Omental fat pad (tissue), 4 donors: ENCODE measurements at places on chromosomes 6 and 20. TPM values are rescaled to one million over a fixed set of nuclear protein-coding genes. Genes with fewer than 3 reads are reported as not detected.

DNA sequence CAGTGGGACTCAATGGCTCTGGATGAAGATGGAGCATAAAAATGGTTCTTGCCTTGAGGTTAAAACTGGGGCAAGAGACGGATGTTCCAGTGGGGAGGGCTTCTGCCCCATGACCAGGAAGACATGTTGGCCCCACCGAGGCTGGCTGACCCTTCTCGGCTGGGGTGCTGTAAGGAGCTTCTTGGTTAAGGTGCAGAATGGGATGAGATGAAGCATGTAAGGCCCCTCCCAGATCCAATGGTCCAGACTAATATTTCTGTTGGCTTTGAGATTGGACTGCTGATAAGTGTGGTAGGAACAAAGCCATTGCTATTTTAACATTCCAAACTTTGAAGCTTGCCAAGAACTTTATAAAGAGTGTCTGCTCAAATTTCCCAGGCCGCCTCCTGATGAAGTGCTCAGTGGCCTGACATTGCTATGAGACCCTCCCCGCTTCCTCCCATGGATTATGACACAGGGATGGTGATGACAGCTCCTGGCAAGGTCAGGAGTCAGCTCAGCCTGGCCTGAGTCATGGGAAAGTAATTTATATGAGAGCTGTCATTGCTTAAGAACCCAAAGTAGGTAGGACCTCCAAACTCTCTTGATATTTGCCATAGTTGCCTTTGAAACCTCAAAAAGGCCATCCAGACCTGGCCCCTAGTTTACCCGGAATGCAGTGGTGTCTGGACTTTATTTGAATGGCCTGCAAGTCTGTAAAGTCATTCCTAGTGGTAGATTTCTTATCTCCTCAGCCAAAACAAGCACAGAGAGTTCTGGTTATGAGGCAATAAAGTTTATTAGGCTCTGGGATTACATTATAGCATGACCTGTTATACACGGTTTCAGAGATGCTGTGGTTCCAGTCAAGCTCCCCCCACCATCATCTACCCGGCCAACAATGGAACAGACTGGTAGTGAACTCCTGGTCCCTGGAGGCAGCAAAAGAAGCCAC is 55.2 kb downstream of the TGM2 start:
- no peak for DNase-seq

GRCh38 chr6:127022302-127022701 is 96.2 kb upstream of the RSPO3 start:
- no peak for DNase-seq

The GPX5 gene
- not detected for total RNA-seq

DNA sequence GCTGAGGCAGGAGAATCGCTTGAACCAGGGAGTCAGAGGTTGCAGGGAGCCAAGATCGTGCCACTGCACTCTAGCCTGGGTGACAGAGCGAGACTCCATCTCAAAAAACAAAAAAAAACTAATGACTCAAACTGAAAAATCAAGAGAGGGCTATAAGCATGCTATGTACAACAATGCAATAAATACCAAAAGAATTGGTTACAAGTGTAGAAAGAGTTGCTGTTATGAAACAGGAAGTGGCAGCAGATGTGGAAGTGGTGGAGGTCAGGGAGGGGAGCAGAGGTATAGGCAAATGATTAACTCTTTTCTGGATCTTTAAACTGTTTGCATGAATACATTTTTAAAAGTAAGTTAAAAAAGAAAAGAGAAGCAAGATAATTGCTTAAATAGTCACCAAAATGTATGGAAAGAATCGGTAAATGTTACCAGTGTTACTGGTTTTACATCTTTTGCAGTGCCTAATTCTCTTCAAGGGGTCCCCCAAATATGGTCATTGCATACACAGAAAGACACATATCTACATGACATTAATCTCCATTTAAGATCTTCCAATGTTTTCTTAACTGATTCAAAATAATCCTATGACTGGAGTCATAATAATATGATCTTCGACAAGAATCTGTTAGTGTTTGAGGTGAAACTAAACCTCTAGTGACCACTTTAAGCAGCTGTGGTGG is 15.0 kb downstream of the CALHM6 start:
- DNase-seq, result no peak

- DNase-seq, result no peak
These were observed 293.1 kb downstream of the SOX4 start for GRCh38 chr6:21886542-21887151.

- no peak for DNase-seq
These were observed 65.7 kb upstream of the EEF1A1 start for GRCh38 chr6:73586416-73586974.

DNA sequence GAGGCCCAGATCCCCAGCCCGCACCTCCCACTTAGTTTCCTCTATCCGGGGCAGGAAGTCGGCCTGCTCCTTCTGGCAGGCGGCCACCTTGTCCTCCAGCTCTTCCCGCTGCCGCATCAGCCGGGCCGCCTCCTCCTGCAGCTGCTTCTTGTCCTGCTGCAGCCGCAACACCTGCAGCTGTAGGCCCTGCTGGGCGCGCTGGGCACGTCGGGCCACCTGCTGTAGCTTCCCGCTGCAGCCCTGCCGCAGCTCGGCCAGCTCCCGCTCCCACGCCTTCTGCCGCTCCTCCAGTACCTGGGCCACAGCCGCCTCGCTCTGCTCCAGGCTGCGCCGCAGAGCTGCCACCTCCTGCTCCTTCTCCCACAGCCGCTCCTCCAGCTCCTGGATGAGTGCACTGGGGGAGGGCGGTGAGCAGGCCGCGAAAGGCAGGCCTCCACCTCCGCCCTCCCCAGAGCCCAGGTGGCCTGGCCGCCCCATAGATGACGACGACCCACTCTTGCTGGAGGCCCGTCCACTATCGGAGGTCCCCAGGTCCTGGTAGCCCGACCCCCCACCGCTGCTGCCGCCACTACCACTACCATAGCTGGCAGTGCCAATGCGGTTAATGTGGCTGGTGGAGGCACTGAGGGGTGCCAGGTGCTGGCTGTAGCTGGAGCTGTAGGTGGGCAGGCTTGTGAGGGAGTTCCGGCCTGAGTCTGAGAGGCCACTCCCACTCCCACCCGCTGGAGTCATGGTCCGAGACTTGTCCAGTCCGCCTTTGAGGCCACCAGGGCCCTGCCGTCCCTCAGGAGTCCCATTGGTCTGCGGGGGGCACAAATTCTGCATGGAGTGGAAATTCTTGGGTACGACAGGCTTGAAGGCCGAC is 6.0 kb upstream of the FASTKD5 start:
- no peak for DNase-seq

DNA sequence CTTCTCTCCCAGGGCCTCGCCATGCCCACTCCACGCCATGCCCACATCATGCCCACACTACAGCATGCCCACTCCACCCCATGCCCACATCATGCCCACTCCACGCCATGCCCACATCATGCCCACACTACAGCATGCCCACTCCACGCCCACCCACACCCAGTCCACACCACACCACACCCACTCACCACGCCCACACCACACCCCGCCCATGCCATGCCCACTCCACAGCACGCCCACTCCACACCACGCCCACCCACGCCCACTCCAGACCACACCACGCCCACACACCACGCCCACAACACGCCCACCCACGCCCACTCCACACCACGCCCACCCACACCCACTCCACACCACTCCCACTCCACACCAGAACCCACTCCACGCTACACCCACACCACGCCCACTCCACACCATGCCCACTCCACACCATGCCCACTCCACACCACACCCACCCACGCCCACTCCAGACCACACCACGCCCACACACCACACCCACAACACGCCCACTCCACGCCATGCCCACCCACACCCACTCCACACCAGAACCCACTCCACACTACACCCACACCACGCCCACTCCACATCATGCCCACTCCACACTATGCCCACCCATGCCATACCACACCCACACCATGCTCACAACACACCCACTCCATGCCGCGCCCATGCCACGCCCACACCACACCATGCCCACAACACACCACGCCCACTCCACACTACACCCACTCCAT is 88.6 kb downstream of the ERMARD start:
- no peak for DNase-seq

The HMGCLL1 gene
- total RNA-seq, result 0.82 TPM

GRCh38 chr6:125662296-125662695 is 87.1 kb upstream of the HEY2 start:
- no peak for DNase-seq

DNA sequence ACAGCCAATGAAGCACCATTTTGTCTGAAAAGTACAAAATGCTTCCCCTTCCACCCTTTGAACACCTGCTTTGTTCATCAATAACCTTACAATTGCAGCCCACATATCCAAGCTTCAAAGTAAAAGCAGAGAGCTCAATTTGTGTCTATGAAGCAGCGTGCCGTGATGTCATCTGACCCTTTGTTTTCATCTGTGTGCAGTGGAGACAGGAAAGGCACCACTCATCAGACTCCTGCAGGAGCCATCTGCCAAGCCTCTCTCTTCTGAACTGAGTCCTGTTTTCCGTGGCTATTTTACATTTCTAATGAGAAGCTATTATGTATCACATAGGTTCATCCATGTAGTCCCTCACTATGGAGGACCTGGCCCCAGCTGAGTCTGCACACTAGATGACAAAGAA is 7.5 kb upstream of the LY86 start:
- DNase-seq, result no peak

DNA sequence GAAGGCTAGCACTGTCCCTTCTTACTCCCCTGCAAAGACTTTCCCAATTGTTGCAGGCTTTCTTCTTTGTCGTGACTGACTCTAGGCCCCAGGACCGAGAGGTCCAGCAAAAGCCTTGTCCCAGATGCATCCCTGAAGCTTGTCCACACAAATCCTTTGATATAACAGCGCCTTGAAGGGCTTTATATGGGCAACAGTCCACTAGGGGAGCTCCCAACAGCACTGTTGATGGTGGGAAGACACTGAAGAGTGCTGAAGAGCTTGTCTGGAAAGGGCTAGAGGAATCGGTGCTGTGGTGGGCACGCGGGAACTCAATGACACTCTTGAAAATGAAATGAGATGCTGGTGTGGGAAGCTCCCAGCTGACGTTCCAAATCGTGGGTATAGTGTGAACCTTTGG is 316.1 kb upstream of the CDH4 start:
- no peak for DNase-seq

- DNase-seq, result no peak
These were observed 11.2 kb upstream of the TSBP1 start for GRCh38 chr6:32382757-32383420.

The OR2H2 gene
- not detected for total RNA-seq

DNA sequence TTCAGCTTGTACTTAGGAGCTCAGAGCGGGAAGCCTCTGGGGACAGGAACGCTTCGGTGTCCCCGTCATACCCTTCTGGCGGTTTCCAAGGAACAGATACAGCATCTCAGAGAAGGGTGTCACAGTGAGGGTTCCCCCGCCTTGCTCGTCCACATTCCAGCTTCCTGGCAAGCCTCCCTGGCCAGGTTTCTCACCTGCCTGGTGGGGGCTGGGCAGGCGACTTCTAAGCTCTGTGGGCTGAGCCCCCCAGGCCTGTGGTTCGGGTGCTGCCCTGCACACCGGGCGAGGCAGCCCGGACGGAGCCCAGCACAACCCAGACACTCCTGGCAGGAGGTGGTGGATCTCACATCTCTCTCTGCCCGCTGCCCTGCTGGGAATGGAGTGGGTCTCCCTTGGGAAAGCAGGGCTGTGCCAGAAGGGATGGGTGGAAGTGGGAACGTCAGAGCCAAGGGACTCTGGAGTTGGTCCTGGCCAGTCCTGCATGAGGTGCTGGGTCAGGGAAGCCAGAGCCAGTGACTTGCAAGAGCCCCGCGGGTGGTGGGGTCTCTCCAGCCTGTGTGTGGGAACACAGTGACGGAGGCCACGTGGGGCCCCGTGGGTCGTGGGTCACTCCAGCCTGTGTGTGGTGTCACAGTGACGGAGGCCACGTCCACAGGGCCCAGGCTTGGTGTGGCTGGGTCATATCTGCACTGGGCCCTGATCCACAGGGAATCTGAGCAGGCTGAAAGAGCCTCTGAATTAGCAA is 47.7 kb upstream of the SMOC2 start:
- DNase-seq, result no peak

DNA sequence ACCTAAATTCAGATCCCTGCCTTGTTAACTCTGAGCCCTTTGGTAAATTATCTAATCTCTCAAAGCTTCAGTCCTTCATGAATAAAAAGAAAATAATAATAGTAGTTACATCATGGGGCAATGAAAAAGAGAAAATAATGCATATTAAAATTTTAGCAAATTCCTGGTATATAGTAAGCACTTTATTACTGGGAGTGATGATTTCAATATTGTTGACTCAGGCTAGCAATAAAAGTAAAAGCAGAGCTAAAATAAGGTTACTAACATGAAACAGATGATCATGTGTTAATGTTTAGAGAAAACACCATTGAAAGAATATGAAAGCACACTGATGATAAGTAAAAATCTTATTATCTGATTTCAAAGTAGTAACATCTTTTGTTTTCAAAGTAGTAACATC is 13.6 kb downstream of the GINS1 start:
- no peak for DNase-seq

The MPC1 gene
- total RNA-seq, result 63.5 TPM

DNA sequence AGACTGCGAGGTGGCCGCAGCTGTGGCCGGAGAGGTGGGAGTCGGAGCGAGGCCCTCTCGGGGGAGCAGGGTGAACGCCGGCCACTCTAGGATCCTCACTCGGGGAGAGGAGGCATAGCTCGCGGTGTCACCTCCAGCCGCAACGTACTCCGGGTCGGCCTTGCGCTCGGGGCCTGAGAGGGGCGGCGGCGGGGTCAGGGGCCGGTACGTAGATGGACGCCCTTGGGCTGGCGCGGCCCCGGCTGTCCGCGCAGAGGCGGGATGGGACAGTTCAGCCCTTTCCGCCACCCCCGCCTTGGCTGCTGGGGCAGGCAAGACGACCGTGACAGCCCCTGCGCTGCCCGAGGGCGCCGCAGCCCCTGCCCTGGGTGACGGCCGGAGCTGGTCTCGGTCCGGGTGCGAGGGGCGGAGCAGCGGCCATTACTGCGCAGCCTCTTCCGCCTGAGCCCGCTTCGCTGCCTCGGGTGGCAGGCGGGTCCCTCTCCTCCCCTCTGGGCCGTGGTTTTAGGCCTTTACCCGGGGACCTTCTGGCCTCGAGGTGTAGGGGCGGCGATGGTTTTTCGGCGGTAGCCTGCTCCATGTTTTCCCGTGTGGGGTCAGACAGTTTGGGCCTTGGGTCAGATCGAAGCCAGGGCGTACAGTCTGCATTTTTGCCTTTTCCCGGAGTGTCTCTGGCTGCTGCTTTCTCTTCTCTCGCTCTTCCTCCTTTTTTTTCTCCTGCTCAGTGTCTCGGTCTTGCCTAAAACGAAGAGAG is 405 bp downstream of the RNF146 start:
- no peak for DNase-seq

- no peak for DNase-seq
These were observed 25.7 kb downstream of the TCF15 start for GRCh38 chr20:584161-584970.

DNA sequence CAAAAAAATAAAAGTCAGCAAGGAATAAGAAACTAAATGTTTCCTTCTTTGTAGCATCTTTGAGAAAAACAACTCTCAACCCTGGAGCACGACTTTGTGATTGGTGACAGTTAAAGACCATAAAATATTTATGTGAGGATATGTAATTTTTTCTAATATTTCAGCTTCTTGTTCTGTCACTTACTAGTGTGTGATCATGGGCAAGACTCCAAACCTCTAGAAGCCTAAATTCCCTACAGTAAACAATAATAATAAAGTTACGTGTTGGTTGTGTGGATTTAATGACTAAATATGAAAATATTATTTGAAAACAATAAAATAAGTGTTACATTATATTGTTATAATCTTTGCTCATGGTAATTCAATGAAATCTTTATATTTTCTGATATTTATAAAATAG is 735.6 kb upstream of the MARCKS start:
- no peak for DNase-seq

GRCh38 chr6:14326774-14327173 is 209.2 kb downstream of the CD83 start:
- DNase-seq, result no peak

The VWA7 gene
- not detected for total RNA-seq

The MMP24OS gene
- total RNA-seq, result 28.1 TPM

The ANKEF1 gene
- 2.4 TPM for total RNA-seq
